Naive thymus-derived CD8-positive, alpha-beta T cell (primary cell): ENCODE measurements at places on chromosomes 1 and 21.

DNA sequence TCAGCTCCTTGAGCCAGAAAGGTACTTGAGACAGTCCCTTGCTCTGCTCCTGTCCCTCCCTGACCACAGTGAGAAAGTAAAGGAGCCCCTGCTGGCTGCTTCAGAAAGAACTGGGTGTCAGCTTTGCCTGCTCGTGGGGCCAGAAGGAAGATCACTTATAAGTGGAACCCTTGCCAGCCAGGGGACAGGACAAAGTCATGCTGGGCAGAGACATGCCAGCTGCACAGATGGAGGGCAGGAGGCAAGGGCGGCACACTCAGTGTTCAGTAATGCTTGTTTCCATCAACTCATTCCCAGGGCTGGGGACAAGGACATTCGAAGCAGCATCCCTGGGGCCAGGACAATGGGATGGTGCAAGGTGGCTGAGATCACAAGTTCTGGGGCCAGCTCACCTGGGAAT lies 41.8 kb downstream of the NTPCR start:
- H3K36me3 ChIP-seq: peaks cover 61% of the 10 kb centered on the region
- H3K27ac ChIP-seq: no peak overlapping the region
- DNase-seq: no peak
- H3K4me1 ChIP-seq: peaks cover 4% of the 10 kb centered on the region

DNA sequence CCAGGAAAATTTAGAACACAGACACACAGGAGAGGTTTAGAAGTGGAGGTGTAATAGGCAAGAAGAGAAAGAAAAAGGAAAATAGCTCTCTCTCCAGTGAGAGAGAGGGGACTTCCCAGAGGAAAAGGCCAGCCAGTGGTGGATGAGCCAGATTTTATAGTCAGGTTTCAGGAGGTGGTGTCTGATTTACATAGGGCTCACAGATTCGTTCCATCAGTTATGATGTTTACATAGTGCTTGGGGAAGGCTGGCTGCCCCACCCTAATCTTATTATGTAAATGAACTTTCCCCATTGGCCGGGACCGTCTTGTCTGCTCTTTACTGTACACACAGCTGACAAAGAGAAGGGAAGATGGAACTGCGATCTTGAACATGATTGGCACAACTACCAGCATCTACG lies 797.3 kb downstream of the PLA2G4A start:
- no peak for DNase-seq
- no peaks in the 10 kb centered on the region for H3K27me3 ChIP-seq
- no peak overlapping the region for H3K27ac ChIP-seq
- H3K4me1 ChIP-seq: no peaks in the 10 kb centered on the region

GRCh38 chr1:21205416-21205815 lies 28.7 kb upstream of the EIF4G3 start:
- H3K4me3 ChIP-seq: no peak overlapping the region
- H3K4me1 ChIP-seq: no peaks in the 10 kb centered on the region
- H3K27ac ChIP-seq: no peak overlapping the region

GRCh38 chr1:2103901-2104590 lies 53.8 kb downstream of the PRKCZ start:
- H3K4me3 ChIP-seq: no peak overlapping the region
- H3K27ac ChIP-seq: no peak overlapping the region
- no peaks in the 10 kb centered on the region for H3K27me3 ChIP-seq
- no peak for DNase-seq

- no peak overlapping the region for H3K4me3 ChIP-seq
- H3K27me3 ChIP-seq: no peaks in the 10 kb centered on the region
- no peak for DNase-seq
- H3K36me3 ChIP-seq: no peaks in the 10 kb centered on the region
- no peak overlapping the region for H3K27ac ChIP-seq
These were observed 31.2 kb downstream of the KCNK2 start for GRCh38 chr1:215113776-215114153.

DNA sequence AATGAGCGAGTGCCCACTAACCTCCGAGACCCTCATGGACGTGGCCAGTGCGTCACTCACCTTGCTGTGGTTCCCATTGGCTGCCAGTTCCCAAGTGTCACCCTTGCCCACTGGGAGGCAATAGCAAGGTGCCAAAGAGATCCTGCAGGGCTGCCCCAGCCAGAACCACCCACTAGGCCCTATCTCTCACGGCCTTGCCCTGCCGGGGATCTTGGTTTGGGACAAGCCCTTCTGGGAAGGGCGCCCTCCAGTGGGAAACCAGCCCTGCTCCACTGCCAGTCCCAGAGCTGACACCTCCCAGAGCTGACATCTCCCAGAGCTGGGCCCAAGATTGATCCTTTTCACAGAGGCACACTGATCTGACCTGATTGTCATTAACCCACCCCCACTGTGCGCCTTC lies 2.1 kb upstream of the SELENON start:
- H3K4me3 ChIP-seq: peak overlapping the region; percentile 84
- H3K27me3 ChIP-seq: no peaks in the 10 kb centered on the region
- no peak for DNase-seq

DNA sequence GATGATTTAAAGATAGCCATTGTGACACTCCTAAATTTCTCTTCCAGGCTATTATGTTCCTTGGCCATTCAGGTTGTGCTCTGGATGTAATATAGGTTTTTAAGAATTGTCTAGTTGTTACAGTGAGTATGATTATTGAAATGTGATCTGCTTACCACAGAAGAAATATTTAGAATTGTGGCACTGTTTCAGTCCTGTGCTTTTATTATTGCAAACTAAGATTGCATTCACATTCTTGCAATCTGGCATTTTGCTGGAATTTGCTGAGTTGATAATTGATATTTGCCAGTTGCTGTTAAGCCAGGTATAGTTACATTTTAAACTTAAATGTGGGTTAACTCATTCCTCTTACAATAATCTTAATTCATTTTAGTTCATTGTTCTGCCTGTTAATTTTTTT lies 22.3 kb downstream of the EXO1 start:
- no peaks in the 10 kb centered on the region for H3K36me3 ChIP-seq
- no peak for DNase-seq
- H3K4me1 ChIP-seq: no peaks in the 10 kb centered on the region
- H3K27ac ChIP-seq: no peak overlapping the region
- no peak overlapping the region for H3K4me3 ChIP-seq
- H3K27me3 ChIP-seq: no peaks in the 10 kb centered on the region

- no peaks in the 10 kb centered on the region for H3K4me1 ChIP-seq
- H3K27ac ChIP-seq: no peak overlapping the region
- H3K4me3 ChIP-seq: no peak overlapping the region
- H3K36me3 ChIP-seq: no peaks in the 10 kb centered on the region
- no peak for DNase-seq
These were observed 34.5 kb upstream of the PLXNA2 start for GRCh38 chr1:208278638-208279037.

- peak overlapping the region; percentile 53 for H3K4me3 ChIP-seq
- peaks cover 27% of the 10 kb centered on the region for H3K4me1 ChIP-seq
- DNase-seq: no peak
These were observed 127.5 kb downstream of the RHOU start for GRCh38 chr1:228862542-228863505.

- H3K27ac ChIP-seq: no peak overlapping the region
- peaks cover 3% of the 10 kb centered on the region for H3K27me3 ChIP-seq
- no peaks in the 10 kb centered on the region for H3K4me1 ChIP-seq
- no peak overlapping the region for H3K4me3 ChIP-seq
- DNase-seq: no peak
- no peaks in the 10 kb centered on the region for H3K36me3 ChIP-seq
These were observed 32.2 kb upstream of the GADD45A start for GRCh38 chr1:67652800-67653199.

DNA sequence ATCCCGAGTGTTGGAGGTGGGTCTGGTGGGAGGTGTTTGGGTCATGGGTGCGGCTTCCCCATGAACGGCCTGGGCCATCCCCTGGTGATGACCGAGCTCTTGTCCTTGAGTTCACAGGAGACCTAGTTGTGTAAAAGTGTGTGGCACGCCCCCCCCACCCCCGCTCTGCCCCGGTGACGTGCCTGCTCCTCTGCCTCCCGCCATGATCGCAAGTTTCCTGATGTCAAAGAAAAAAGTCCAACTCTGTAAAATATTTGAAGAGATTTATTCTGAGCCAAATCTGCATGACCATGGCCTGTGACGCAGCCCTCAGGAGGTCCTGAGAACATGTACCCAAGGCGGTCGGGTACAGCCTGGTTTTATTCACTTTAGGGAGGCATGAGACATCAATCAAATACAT lies 125.1 kb upstream of the COL6A1 start:
- DNase-seq: no peak
- H3K27me3 ChIP-seq: peaks cover 13% of the 10 kb centered on the region
- H3K36me3 ChIP-seq: no peaks in the 10 kb centered on the region
- H3K4me1 ChIP-seq: peaks cover 14% of the 10 kb centered on the region
- H3K27ac ChIP-seq: no peak overlapping the region
- H3K4me3 ChIP-seq: no peak overlapping the region
